ENCODE measurements at places on chromosomes 6 and 20.

GRCh38 chr20:20690676-20691476 is 21.6 kb downstream of the RALGAPA2 start:
- no peak for DNase-seq

DNA sequence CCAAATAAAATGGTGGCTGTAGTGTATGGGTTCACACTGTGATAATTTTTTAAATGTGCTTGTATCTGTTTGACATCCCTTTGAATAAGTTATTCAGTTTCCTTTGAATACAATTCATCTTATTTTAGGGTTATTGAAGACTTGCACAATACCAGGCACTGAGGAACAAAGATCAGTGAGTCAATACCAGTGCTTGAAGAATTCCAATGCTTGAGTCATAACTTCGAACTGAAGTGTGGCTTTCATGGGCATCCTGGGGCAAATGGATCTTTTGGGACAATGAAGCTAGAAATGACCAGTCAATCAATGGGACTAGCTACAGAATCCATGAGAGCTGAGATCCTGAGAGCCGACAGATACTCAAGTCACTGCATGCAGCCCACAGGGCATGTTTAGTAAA is 349.9 kb upstream of the FLRT3 start:
- no peak for DNase-seq

- DNase-seq = no peak
These were observed 14.6 kb downstream of the TJAP1 start for GRCh38 chr6:43491750-43492661.

DNA sequence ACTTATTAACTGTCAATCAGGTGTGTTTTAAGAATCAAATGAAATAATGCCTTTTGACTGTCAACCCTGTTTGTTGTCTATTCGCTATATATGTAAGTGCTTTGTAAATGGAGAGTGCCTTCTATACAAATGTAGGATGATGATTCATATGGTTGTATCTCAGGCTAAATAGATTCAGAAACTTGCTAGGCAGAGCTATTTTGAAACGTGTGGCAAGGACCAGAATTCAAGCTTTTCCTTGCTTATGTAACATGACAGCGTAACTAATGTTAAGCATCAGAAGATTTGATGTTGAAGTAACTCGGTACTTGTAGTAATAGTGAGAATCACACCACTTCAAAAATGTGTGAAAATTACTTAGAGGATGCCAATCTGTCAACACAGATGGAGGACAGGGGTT is 3.4 kb downstream of the OGFRL1 start:
- DNase-seq = no peak
